ENCODE measurements at places on chromosomes 7 and 10. TPM values are rescaled to one million over a fixed set of nuclear protein-coding genes. Genes with fewer than 3 reads are reported as not detected.

PLEKHS1 gene
- polyA plus RNA-seq: not detected

DNA sequence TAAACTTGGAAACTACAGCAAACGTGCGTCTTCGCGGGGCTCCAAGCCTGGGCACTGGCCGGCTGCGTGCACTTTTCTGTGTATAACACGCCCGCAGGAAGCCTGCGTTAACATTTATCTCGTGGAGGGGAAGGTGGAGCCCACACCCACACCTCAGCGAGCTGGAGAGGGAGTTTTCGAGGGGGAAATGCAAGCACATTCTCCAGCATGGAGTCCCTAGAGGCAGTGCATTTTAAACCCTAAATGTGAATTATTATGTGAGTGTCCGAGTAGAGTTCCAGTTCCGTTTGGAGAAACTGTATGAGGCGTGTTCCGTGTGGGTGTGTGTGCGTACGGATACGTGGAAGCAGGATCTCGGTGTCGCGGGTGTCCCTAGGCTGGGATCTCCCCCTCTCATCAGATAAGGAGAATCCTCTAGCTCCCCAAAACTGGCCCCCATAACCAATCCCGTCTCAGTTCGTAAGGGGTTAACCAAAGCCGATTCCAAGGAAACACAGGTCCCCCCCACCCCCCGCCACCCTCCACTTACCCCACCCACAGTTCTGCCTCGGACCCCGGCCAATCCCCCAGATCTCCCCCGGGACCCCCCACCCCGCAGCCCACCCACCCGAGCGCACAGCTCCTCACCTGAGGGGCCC is 403 bp downstream of the CDK6 start:
- DNase-seq: peak; percentile 62

DNA sequence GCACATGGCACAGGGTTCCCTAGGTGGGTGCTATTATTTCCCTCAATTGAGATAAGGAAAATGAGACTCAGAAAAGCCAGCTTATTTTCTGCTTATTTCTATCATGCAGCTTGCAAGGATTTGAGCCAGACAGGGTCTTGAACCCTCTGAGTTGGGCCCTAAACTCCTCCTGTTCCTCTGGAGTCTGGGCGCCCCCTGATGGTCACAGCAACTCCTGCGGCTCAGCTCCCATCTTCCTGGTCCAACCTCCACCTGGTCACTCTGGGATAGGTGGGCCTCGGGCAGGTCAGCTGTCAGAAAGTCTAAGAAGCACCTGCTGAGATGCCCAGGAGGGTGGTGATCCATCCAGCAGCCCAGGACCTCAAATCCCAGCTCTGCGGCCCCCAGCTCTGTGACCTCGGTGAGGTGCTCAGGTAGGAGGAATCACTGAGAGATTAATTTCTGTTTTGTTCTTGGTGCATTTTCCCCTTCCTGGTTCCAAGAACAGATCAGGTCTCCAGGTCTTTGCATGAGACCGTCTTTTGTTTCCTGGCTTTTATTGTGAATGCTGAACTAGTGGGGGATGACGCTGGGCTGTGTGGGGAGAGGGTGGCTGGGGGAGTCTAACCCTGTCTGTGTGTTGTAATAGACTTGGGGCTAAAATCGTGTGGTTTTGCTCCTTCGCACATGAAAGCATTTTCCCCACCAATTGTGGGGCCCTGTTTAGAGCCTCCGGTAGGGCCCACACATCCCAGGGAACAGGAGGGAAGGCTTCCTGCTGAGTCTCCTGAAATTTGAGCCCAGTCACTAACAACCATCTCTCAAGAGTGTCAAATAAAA is 32.8 kb downstream of the TMEM130 start:
- DNase-seq: peak; percentile 45

DNA sequence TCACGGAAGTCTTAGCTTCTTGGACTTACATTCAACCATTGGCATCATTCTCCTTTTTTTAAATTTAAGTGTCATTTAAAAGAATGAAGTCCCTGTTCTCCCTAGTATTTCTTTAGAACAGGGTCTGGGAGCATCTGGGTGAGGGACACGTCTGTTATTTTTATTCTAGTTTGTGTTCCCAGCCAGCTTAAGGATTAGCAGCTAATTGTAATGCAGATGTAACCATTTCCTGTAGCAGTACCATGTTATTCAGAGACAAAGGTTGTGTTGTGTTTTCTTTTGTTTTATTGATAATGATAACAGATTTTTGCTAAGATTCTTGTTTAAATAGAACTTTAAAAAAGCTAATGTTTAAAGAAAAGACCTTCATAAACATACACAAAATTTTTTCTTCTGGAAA is 34.3 kb downstream of the BMS1 start:
- DNase-seq: no peak

DNA sequence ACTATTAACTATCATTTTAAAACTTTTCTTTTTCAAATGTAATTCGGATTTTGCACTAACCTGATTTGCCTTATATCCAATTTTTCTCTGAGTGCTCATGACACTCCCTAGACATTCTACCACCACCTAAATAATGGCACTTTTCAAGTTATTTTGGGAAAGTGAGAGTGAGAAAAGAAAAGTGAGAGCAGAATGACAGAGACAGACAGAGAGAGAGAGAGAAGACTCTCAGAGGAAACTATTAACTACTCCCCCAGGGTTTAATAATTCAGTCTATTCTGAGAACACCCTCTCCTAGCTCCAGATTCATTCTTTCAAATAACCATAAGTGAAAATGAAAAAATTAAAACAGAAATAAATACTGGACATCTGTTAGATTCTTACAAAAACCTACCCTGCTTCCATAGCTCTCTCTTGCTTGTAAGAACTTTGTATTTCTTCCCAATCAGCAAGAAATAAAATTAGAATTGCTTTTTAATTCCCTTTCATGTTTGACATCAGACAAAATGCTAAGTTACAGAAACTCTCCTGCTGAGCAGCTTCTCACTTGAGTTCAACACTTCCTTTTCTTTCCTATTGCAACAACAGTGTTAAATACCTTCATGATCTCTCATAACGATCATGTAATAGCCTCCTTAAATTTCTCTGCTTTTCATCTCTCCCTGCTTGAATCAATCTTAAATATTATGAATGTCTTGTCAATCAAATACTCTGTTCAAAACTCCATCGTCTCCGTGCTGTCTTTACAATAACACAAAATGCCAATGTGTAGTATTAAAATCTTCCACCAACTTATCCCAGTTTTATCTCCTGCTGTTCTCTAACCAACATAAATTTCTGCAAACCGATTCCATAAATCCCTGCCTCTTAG is 191.7 kb downstream of the SEMA3E start:
- peak; percentile 28 for DNase-seq

DNA sequence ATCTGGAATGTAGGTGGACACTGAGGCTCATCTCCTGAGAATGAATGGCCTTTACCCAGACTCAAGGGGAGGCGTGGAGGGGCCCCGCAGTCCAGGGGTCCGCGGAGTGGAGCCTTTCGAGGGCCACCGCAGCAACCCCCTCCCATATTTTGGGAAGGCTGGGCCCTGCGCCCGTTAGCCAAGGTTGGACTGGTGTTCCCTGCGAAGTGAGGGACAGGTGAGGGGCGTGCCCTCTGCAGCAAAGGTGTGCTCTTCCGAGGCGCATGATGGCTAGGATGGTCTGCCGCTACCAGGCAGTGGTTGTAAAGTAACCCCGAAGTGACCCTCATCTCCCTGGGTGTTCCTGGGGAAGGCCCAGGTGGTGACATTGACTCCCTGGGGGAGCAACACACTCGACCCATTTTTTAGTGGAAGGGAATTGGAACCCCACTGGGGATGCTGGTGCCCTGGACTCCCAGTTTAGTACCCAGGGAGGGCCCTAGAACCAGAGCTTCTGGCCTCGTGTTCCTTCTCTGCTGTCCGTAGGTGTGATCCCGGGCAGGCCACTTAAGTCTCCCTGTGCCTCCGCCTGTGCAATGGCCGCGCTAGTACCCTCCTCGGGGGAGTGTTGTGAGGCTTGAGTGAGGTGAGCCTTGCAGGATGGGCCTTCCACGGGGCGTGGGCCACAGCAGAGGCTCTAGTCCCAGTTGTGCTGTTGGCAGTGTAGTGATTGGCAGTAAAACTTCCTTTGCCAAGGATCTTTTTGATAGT is 779 bp downstream of the FAM241B start:
- no peak for DNase-seq

PIK3AP1 gene
- polyA plus RNA-seq: not detected

HMX3 gene
- not detected for polyA plus RNA-seq

TAC1 gene
- not detected for polyA plus RNA-seq

TRIM4 gene
- 20.2 TPM for polyA plus RNA-seq

GPRIN2 gene
- not detected for polyA plus RNA-seq

SLC26A3 gene
- not detected for polyA plus RNA-seq

KIF5B gene
- polyA plus RNA-seq: 79.6 TPM

GRCh38 chr10:43710772-43711471 is 62.2 kb upstream of the ZNF32 start:
- no peak for DNase-seq

DNA sequence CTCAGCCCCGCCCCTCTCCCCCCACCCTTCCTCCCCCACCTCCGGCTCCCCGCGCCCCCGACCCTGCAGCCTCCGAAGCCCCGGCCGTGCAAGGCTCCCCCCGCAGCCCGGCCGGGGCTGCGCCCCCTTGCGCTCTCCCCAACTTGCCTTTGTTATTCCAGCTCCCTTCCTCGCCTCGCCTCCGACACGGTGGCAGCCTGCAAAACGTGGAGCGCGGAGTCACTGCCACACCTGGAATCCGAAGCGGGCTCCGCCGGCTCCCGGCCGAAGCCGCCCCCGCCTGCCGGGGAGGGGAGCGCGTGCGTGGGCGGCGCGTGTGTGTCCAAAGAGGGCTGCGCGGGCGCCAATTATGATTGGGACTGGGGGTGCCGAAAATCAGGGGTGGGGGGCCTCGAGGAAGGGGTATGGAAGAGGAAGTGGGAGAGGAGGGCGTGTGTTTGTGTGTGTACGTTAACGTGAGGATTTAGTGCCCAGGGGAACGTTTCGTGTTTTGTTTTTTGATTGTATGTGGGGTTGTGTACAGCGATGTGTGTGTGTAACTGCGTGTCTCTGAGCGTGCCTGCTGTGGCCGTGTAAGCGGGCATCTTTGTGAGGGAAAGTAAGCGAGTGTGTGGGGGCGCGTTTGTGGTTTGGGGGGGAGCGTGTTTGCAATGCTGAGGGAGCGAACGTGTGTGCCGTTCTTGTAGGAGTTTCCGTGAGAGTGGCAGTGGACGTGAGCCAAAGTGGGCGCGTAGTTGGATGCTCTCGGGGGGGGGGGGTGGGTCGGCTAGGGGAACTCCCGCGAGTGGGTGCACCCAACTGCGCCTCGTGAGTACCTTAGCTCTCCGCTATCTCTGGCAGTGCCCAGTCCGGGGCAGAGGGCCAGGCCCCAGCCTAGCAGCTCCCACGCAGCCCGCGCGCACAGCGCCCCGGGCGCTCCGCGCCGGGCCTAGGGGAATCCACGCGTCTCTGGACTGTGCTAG is 1.2 kb upstream of the ZMIZ1 start:
- peak; percentile 93 for DNase-seq

- DNase-seq: no peak
Observed at GRCh38 chr10:101087965-101088364, 26.2 kb downstream of the KAZALD1 start.

DNA sequence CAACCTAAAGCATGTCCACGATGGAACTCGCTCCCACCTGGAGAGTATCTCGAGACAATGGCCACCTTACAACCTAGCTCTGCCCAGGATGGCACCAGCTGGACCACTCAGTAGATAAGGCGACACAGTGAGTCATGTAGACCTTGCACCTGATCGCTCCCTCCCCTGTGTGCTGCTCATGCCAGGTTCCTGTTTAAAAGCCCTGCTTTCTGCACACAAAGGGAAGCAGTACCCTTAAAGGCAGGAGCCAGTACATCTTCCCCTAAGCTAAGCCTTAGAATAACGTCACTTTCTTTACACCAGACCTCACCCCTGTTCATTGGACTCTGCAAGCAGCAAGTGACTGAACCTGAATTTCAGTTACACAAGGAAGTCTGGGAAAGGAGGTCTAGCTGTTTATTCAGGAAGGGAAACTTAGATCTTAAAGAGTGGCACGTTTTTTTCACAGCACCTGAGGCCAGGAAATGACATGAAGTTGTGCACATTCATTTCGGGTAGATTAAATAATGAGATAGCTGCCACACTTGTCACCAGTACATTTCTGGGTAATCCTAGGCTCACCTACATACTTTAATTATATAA is 117.9 kb downstream of the MTPAP start:
- DNase-seq: no peak

PAX2 gene
- not detected for polyA plus RNA-seq
